ENCODE measurements at places on chromosomes 2 and 18.
A peak's percentile ranks its signal among the peaks of the same experiment; 100 is the strongest.

DNA sequence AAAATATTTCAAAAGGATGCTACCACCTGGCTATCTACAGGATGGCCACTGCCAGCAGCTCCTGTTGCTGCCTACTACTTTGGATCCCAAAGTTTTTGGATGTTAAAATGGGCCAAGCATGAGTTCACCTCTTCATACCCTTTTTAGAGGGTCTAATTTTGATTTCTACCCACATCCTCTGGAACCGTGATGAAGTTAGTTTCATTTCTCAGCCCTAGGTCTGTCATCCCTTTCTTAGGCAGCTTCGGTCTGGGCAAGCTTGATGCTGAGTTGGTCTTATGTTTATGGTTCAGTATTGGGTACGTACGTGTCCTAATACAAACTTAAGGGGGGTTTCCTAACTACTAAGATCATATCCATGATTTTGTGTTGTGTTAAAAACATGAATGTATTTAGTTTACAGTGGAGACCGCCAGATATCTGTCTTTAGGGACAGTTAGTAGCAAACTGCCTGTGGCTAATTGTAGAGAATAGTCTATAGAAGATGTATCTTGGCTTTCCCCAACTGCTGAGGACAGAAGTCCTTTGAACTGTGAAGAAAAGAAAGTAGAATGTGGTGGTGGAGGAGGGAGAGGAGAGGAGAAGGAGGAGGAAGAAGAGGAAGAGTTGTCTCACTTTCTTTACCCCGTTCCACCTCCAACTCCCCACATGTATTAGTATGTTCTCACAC is 184.9 kb downstream of the UBE2E3 start:
- DNase-seq, result peak; percentile 20

DNA sequence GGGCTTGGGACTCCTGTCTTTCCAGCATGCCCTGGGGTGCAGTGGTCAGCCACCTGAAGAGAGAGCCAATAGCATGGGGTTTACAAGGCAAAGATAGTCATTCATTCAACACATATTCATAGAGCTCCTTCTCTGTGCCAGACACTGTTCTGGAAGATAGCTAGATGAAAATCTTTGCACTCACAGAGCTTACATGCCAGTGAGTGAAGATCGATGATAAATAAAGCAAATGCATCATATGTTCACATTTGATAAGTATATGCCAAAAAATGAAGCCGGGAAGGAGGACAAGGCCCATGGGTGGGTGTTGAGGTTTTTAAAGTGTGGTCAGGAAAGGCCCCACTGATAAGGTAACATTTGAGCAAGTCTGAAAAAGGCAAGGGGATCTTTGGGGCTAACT is 130.8 kb upstream of the CDCA7 start:
- DNase-seq, result no peak

DNA sequence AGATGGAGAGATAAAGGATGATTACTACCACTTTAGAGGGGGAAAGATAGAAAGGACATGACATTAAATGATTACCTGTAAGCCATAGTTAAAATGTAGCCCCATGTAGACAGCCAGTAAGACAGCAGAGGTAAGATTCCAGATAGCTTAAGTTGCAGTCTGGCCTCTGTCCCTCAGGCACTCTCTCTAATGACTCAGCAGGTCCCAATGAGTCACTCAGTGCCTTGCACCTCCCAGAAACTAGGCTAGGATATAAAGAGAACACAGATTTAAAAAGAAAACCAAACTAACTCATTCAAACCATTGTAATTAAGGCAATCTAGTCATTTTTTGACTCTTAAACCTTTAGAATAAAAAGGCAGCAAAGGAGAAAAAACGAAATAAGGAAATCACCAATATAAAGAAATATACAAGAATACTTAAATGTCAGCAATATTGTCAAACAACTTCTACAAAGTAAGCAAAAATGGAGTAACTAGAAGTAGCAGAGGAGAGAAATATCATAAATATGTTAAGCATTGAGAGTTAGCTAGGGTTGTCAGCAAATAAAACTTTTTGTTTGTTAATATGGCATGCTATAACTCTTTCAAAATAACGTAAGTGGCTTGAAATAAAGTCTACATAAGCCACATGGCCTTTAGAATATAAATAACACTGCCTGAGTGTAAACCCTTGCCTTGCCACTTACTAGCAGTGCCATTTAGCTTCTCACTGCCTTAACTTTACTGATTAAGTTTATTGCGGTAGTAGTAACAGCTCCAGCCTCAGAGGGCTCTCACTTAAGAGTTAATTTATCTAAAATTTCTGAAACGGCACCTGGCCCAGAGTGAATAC is 48.5 kb downstream of the SOCS6 start:
- no peak for DNase-seq

DNA sequence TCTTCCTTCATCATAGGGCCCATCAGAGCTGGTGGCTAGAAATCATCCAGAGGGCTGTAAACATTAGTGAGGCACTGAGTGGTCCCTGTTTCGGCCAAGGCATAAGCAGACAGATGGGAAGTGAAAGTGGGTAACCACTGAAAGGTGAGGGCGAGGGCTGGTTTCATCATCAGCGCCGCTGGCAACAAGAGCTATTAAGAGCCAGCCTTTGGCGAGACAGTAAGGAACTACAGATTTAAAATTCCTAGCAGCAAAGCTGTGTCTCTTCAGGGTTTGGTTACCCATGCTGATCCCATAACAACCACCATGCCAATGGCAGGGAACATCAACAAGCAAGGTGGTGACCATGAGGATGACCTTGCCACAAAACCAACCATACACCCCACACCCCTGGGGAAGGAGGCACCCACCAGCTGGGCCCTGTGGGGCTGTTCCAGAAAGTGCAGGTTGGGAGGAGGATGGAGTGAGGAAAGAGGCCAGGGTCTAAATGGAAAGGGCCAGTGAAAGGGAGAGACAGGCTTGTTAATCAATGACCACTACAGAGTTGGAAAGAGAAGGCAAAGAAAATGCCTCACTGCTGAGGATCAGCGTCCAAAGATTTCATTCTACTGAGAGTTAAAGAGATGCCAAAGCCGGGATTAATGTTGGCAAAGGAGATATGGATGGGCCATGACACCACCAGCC is 9.0 kb upstream of the SLC20A1 start:
- DNase-seq, result peak; percentile 41

- peak; percentile 40 for DNase-seq
These were observed 919 bp upstream of the CYP1B1 start for GRCh38 chr2:38076710-38077430.

DNA sequence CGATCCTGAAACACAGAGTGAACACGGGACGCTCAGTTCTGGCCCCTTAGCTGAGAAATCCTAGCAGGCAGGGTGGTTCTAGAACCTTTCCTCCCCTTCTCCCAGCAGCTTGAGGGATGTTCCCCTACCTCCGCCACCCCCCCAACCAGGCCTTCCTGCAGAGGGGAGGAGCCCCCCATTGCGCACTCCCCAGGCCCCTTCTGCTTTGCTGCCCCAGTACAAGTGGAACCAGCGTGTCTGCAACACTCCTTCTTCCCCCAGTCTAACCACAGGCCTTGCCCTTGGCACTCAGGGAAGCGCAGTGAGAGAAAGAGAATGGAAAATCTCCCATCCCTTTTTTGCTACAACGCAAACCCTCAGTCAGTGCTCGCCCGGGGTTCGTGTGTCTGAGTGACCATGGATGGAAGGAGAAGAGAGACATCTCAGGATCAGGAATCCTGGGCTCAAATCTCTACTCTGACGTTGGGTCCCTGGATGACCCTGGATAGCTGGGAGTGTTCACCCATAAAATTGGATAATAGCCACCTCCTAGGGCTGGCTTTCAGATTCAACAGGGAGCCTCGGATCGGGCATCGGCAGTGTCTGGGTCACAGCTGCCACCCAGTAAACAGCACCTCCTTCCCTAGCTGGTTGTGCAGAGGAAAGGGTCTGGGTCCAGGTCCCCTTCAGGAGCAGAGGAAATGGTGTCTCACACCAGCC is 3.7 kb downstream of the NPPC start:
- DNase-seq, result no peak

DNA sequence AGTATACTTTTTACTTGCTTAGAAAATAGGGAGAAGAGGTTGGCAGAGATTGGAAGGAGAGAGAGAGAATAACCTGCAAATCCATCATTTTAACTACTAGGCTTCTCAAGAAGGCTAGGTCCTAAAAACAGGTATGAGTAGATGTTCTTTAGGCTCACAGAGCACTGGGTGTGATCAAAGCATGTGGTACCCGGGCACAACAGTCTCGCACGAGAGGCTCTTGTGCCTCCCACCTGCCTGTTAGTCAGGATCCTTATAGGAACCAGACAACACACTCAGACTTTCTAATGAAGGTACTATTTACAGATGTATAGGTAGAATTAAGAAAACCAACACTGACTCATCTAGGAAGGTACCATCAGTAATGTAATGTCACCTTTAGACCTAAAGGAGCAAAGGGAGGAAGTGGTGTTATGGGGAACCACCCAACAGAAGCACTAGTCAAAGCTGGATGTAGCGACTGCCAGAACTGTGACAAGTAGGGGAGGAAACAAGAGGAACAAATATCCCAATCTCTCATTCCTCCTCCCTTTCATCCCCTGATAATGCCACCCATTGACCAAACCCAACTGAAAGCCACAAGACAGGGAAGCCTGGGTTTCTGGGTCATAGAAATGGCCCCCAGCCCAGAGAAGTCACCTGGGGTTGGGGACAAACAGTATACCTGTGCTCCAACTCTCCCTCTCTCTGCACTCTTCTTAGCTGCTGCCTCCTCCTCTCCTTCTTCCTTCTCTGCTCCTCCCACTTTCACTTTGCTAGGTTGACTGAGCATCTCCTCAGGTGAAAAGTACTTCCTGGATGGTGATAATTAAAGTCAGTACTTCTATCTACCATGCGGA is 16.0 kb upstream of the MARCHF4 start:
- no peak for DNase-seq

DNA sequence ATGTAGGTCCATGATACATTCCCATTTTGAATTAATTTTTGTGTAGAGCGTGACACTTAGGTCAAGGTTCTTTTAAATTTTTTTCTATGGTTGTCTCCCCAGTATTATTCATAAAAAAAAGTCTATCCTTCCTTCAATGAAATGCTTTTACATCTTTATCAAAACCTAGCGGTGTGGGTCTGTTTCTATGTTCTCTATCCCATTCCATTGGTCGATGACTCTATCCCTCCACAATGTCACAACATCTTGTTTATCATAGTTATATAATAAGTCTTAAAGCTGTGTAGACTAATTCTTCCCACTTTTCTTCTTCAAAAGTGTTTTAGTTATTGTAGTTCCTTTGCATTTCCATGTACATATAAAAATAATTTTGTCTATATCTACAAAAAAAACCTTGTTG is 47.2 kb upstream of the GPR17 start:
- no peak for DNase-seq

DNA sequence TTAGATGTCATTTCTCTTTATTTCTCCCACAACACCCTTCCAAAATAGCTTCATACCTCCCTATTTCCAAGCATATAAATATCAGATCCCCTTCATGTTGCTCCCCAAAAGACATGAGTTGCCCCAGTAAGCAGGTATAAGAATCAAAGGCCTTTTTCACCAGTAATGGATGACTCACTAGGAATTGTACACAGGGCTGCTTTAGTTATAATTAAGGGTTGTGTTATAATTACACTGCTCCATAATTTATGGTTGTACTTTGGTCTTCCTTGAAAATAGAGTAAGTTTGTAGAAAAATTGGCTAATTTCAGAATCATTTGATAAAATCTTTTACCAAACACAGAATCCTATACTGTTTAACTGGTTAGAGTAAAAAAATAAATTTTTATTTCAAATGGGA is 8.8 kb upstream of the AQP4 start:
- DNase-seq, result no peak

DNA sequence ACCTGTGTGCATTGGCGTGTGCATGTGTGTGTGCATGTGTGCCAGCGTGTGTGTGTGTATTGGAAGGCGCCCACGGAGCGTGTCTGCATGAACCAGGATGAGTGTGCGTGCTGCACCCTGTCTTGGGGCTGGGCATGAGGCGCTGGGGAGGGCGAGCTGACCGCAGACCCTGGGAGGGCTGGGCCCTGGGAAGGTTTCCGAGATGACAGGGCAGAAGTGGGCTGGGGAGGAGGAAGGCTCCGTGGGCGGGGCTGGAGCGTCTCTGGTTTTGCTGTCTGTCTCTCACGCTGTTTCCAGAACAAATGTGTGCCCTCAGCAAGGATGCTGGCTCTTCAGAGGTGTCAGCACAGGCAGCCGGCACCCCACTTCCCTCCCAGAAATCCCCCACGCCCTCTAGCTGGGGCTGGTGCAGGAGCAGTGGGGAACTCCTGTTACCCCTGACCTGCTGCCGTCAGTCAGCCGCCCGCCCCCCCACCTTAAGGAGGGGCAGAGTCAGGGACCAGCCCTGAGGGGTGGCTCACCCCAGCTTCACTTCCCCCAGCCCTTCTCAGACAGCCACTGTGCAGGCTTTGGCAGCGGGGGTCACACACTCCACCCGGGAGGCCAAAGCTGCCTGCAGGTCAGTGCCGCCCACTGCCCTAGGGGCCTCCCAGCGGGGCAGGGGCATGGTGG is at the start of gene GPR35:
Gene GPR35 (plus strand): TSS at position 531 of the 672 bp plus-strand sequence. CDS start 4,473 bp downstream, outside the sequence.
- DNase-seq, result peak; percentile 37

GRCh38 chr2:68200157-68200787 is 42.6 kb downstream of the PNO1 start:
- no peak for DNase-seq

- no peak for DNase-seq
These were observed 99.9 kb downstream of the GALNT14 start for GRCh38 chr2:31038385-31038784.

All from germinal center (tissue), 1 donor.